Right lung (tissue), 10 donors: ENCODE measurements at places on chromosomes 6 and 20.

GRCh38 chr6:139600343-139600742 lies 225.9 kb upstream of the CITED2 start:
- no peak for DNase-seq

DNA sequence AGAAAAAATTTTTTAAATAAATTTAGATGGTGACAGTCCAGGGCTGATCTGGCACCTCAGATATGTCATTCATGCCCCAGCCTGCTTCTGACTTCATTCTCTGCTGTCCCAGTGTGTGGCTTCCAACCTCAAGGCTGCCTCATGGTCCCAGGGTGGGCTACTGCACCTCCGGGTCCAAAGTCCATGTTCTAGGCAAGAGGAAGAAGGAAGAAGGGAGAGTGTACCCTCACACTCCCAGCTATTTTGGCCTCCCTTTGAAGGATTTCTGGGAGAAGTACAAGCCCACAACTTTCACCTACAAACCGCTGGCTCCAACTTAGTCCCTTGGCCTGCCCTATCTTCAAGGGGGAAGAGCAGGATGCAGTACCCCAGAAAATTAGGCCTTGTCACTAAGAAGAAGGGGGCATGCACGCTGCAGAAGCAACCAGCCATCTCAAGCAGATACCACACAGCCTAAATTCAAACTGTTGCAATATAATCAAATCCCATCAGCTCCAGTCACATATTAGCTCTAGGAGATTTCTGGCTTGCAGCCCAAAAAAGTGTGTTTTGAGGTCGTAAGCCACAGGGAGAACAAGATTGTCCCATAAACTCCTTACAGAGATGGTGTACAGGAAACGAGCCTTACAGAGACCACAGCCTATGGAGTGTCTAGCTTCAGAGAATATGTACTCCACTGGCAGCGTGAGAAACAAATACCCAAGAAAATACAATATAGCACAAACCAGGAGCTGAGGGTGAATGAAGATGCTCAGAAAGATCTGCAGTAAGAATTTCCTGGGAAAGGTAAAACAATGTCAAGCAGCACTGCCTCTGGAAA lies 906 bp upstream of the BTN3A2 start:
- no peak for DNase-seq

GRCh38 chr20:63042448-63043071 lies 35.8 kb upstream of the BHLHE23 start:
- DNase-seq: no peak

- no peak for DNase-seq
These were observed 187.1 kb downstream of the BCAS1 start for GRCh38 chr20:53883098-53883911.

DNA sequence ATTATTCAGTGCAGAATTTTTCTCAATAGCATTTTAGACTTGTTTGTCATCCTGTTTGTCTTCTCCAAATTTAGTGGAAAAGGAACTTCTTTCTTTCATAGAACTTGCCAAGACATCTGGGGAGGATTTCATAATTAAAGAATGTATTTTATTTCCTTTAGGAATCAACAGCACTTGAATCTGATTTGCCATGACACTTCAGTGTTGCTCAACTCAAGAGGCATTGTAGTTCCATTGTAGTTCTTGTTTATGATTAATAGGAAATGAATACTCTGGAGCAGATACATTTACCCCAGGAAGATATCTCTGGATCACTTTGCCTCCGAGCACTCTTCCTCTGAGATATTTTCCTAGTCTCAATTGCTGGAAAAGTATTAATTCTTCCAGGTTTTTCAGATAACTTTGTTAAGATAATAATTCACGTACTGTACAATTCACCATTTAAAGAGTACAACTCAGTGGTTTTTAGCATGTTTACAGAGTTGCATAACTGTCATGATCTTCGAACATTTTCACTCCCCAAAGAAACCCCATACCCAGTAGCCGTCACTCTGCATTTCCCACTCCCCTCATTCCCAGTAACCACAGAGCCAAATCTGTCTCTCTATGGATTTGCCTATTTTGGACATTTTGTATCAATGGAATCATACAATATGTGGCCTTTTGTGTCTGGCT lies 29.7 kb downstream of the AKAP12 start:
- peak; percentile 28 for DNase-seq

- DNase-seq: no peak
These were observed 33.3 kb downstream of the CPNE5 start for GRCh38 chr6:36805917-36806316.
